Fibroblast of gingiva (primary cell): ENCODE measurements at places on chromosomes 5 and 9.

GRCh38 chr5:170511551-170512258 lies 7.9 kb downstream of the KCNIP1 start:
- DNase-seq, result no peak

GRCh38 chr9:105836936-105837660 lies 142.8 kb downstream of the TMEM38B start:
- DNase-seq, result no peak

DNA sequence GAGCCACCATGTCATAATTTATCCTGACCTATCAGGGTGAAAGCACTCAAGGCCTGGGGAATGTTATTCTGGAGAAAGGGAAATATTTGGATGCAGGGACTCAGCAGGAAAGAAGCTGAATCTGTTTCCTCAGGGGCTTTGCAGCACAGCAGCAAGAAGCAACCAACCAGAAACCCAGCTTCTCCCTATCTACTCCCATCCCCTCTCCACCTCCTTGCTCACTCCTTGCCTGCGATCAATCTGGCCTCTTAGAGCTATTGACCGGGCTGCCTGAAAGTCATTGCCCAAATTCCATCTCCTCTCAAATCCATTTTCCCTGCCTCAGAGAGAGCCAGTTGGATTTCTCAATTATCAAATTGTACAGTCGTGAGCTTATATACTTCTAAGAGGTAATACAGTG lies 542.0 kb upstream of the TRPC7 start:
- DNase-seq, result no peak

- peak; percentile 68 for DNase-seq
Observed at GRCh38 chr5:129973716-129974426, 69.6 kb downstream of the CHSY3 start.

DNA sequence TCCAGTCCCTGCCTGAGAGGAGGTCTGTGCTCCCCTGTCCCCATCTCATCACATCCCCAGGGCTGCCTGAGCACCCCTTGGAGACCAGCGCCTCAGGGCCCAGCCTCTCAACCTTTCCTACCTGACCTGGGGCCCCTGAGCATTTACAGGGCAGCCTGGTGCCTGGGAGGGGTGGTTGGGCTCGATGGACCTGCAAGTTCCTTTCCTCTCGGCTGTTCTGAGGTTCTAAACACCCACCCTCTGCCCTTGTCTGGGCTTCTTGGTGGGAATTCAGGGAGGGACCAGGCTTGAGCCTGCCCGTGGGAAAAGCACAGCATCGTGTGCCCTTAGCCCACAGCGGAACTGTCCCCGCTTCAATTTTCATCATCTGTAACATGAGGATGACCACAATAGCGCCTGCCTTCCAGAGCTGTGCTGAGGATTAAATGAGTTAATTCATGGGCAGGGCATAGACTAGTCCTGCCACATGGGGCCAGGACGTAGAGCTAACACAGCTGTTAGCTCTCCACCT lies 91.0 kb upstream of the SH3PXD2B start:
- no peak for DNase-seq

GRCh38 chr9:29176786-29177185 lies 1603.5 kb upstream of the C9orf72 start:
- DNase-seq, result no peak

DNA sequence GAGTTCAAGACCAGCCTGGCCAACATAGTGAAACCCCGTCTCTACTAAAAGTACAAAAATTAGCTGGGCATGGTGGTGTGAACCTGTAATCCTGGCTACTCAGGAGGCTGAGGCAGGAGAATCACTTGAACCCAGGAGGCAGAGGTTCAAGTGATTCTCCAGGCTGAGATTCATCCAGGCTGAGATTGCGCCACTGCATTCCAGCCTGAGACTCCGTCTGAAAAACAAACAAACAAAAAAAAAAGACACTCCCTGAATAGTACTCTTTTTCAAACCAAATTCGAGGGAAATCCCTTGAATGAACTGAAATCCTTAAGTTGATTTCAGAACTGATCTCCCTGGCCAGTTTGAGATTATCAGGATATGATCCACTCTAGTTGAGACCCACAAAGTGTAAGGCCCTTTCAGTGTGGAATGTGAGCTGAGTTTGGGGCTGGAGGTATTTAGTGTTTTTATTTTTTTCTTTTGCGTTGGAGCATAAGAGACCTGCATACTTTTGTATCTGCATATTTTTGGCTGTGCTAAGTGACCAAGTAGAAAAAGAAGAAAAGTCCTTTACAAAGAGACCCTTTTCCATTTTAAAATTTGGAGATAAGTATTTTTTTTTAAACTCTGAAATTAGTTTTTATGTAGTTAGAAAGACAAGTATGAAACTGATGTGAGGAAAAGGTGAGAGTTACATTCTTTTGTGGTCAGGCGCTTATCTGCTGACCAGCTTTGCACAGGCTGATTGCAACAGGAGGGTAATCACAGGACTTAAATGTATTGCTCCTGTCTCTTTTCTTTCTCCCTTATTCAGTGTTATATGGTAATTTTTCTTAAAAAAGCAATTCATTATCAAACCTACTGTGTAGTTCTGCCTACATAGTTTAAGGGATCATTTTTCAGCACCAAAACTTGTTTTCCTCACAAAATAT lies 42.9 kb downstream of the TMEFF1 start:
- peak; percentile 10 for DNase-seq

DNA sequence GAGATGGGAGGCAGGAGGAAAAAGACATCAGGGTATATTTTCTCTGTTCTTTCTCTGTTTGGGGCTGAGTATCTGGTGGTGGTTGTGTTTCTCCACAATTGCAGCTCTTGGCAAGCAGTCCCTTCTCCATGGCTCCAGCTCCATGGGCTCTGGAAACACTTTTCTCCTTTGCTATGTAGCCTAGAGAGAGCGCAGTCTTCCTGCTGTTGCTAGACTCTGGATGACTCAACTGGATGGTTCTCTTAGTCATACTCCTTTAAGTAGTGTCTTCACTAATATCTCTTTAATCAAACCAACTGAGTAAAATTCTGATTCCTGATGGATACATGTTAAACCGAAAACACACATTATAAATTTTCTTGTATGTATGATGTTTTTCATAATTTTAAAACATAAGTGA lies 3.3 kb upstream of the PLGRKT start:
- DNase-seq, result no peak

- no peak for DNase-seq
Observed at GRCh38 chr5:109962882-109963603, 273.3 kb downstream of the MAN2A1 start.

DNA sequence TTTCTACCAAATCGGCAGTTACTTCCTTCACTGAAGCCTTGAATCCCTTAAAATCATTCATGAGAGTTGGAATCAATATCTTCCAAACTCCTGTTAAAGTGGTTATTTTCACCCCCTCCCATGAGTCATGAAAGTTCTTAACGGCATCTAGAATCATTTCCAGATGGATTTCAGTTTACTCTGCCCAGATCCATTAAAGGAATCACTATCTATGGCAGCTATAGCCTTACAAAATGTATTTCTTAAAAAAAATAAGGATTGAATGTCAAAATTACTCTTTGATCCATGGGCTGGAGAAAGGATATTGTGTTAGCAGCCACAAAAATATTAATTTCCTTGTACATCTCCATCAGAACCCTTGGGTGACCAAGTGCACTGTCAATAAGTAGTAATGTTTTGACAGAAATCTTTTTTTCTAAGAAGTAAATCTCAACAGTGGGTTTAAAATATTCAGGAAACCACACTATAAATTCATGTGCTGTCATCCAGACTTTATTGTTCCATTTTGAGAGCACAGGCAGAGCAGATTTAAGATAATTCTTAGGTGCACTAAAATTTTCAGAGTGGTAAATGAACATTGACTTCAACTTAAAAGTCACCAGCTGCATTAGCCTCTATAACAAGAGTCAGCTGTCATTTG lies 767.7 kb downstream of the DTWD2 start:
- peak; percentile 36 for DNase-seq

GRCh38 chr5:56594792-56595191 lies 220.6 kb upstream of the MAP3K1 start:
- DNase-seq, result no peak

GRCh38 chr5:96079075-96079474 lies 117.4 kb upstream of the ELL2 start:
- DNase-seq, result peak; percentile 76

DNA sequence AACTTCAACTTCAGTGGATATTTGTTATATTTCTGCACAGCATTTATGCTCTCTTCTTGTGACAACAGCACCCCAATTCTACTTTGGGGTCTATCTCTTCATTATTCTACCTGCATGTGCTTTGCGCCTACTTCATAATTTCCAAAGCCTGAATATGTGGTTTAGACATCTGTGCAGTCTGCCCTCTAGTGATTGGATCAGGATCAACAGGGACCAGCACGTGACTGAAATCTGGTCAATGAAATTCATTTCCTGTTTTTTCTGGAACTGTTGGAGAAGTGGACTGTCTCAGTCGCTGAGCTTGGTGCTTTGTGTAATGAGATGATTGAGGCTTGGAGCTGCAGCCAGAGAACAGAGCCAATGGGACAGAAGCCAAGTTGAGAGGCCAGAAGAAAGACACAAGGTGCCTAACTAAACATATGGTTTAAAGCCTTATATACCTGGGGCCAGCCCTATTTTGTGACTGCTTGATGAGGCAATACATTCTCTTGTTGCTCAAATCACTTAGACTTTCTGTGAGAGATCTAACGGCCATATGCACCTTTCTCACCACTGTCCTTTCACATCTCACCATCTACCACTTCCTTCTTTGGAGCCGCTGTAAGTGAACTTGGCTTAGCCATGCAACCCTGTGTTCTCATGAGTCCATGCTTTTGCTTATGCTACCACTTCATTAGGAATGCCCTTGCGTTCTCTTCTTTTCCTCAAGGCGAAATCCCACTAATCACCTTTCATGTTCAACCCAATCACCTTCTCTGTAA lies 68.8 kb upstream of the PPP2R2B start:
- no peak for DNase-seq

DNA sequence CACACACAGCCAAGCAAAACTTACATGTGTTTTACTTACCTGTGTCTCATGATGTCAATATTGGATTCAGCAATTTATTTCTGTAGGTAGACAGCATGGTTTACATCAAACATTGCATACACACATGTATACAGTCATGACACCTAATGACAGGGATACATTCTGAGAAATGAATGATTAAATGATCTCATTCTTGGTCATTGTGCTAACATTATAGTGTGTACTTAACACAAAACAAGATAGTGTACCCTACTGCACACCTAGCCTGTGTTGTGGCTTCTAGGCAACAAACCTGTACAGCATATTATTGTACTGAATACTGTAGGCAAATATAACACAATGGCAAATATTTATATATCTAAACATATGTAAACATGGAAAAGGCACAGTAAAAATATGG lies 28.0 kb downstream of the ISOC1 start:
- no peak for DNase-seq

DNA sequence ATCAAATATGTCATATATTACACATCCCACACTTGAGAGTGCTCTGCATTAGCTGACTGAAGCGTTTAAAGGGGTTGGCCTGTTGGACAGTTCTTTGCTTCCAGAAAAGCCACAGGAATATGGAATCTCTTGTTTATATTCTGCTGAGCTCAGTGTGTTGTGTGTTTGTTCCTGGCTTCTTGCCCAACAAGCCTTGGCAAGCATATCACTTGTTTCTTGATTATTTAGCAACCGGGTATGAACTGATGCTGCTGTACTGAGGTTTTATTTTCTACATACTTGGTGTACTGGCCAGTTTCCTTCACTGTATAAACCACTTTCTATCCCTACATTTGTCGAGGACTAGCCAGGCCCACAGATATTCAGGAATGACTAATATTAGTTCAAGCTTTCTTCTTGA lies 378.9 kb downstream of the KCTD16 start:
- DNase-seq, result peak; percentile 82

DNA sequence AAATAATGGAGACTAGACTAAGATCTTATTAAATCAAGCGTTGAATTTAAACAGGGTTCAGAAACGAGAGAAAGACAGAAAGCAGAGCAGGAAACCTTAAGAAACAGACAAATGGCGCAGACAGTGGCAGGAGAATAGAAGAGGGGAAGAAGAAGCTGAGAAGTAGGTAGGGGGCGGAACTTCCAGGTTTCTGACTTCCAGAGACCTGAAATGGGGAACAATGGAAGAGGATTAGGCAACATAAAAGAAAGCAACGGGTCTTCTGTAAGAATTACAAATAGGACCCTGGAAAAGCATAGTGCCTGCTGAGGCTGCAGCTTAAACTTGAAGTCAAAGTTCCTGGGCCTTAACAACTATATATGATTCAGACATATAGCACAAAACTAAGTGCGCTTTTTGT lies 101.7 kb downstream of the BNC2 start:
- no peak for DNase-seq

GRCh38 chr9:116797276-116797675 lies 110.2 kb downstream of the TRIM32 start:
- DNase-seq, result no peak

GRCh38 chr9:106179191-106179590 lies 484.9 kb downstream of the TMEM38B start:
- DNase-seq, result no peak
